Stromal cell of bone marrow (primary cell): ENCODE measurements at places on chromosomes 7 and 10.

GRCh38 chr7:127953423-127954356, 77.5 kb downstream of the LRRC4 start:
- DNase-seq: no peak

GRCh38 chr10:45453639-45454255, 79.7 kb downstream of the ALOX5 start:
- no peak for DNase-seq

- peak; percentile 33 for DNase-seq
Measured at GRCh38 chr7:36129048-36129534, 24.0 kb upstream of the EEPD1 start.

- no peak for DNase-seq
Measured at GRCh38 chr7:15839416-15840100, 153.1 kb upstream of the MEOX2 start.
